ENCODE measurements at places on chromosomes 2 and 18. TPM values are rescaled to one million over a fixed set of nuclear protein-coding genes. Genes with fewer than 3 reads are reported as not detected.

- peak; percentile 49 for DNase-seq
Measured at GRCh38 chr2:173524256-173524955, 169.7 kb downstream of the CDCA7 start.

- DNase-seq: no peak
Measured at GRCh38 chr2:39913648-39914461, 134.8 kb upstream of the THUMPD2 start.

- DNase-seq: no peak
Measured at GRCh38 chr2:62326735-62327134, 130.8 kb downstream of the B3GNT2 start.

GRCh38 chr18:11336241-11336640 is 186.9 kb upstream of the PIEZO2 start:
- DNase-seq: no peak

ZCCHC2 gene
- total RNA-seq: 33.5 TPM

ITSN2 gene
- total RNA-seq: 61.1 TPM

DNA sequence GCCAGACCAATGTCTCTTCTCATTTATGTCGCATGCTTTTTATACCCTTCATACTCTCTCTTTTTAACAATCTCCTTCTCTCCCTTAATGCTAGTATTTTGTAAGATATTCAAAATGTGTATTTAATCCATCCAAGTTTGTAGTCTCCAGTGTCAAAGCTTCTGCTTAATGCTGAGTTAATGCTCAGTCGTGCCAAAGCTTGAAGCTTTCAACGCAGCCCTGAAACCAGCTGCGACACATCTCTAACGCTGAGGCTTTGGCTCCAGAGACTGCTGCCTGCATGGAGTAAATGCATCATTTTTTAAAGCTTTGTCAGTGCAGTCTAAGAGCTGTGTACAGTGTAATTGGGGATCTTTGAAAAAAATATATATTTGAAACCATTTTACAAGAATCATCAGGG is 2108.8 kb upstream of the PIK3C3 start:
- no peak for DNase-seq

DNA sequence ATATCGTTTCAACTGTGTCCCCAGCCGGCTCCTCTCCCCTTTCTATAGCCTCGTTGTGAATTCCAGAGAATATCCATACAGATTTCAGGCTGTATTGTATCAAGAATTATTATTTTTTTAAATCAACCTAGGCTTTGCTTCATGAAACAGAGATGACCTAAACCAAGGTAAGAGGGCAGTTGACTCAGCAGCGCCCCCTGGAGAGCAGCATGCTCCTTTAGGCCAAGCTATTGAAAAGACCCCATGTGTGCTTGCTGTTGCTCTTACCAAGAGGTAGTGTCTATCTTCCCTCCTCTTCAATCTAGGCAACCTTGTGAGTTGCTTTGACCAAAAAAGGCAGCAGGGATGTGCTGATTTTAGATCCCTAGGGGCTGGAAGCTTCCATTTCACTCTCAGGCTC is 426.7 kb upstream of the SMIM21 start:
- DNase-seq: no peak

DNA sequence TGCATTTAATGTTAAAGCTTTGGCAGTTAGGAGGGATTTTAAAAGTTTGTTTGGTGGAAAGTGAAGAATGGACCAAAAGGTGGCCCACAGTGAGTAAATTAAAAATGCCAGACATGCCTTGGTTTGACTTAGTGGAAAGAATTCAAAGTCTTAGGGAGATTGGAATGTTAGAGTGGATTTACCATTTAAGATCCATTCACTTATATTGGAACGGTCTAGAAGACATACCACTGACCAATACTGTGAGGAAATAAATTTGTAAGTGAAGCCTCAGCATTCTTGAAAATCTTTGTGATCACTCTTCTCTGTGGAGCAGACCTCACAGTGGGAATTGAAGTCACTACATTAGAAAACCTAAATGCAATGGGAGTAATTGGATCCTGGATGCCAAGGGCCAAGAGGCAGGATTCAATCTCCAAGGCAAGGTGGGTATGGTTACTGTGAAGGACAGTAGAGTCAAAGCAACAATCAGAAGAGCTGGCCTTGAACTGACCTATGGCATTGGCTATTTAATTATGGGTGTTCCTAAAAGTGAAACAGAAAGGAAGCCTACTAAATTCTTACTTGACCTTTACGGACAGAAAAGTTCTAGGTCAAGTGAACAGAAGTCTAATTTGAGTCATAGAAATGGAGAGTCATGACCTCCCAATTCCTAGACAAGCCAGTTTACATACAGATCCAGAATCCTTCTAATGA is 40.2 kb upstream of the VRK2 start:
- DNase-seq: no peak

REG1B gene
- 4.9 TPM for total RNA-seq

DNA sequence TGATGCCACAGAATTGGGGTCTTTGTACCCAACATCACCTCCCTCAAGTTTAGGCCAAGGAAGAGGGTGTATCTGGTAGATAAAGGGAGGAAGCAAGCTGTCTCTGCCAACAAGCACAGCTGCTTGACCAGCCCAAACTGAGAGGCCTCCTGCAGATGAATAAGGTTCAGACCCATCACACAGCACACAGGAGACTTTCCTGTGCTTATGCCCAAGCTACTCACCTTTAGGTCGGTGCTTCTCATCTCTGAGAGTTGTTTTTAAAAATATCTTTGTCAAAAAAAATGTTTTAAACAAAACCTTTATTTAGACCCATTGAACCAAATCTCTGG is 24.7 kb upstream of the SP3 start:
- no peak for DNase-seq

Data from aorta (tissue), 5 donors.